Activated T-helper 2 cell treated with anti-CD3 and anti-CD28 coated beads, Interferon-gamma antibody, Interleukin-2, Interleukin-4, amounts not matched to agents 10 μg/mL and 5 μg/mL and 100 μg/mL, durations not matched to agents 14 hours and 24 hours and 36 hours (primary cell): ENCODE measurements at places on chromosomes 16 and 17.

GRCh38 chr17:69512946-69513345 is 98.4 kb downstream of the MAP2K6 start:
- no peaks in the 10 kb centered on the region for H3K27me3 ChIP-seq
- no peak overlapping the region for H3K4me3 ChIP-seq
- H3K27ac ChIP-seq, result no peak overlapping the region
- no peaks in the 10 kb centered on the region for H3K36me3 ChIP-seq
- no peak for DNase-seq
- no peaks in the 10 kb centered on the region for H3K4me1 ChIP-seq

DNA sequence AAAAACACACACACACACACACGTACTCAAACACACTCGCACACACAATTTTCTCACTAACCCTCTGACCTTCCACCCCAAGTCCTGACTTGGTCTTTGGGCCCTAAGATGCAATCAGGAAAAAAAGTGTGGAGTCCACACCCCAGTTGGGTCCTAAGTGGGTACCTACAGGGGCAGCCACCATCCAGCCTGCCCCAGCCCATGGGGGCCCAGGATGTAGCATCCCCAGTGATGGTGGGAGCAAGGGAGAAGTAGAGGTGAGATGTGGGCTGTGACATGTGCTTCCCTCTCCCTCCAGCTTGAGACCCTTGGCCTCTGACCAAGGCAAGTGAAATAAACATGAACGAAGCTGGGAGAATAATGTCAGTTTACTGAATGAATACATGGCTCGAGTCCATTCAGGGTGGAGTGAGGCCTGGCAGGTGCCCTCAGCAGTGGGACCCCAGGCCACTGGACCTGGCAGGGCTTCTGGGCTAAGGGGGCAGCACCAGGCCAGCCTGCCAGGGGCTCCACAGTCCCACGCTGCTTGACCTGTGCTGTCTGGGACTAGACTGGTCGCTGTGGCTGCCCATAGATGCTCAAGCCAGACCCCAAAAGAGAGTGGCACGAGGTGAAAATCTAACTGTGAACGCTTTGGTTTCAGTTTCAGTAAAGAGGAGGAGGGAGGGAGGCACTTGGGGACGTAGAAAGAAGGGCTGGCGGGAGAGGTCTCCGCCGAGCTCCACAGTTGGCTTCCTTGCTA is 73.7 kb downstream of the MRC2 start:
- no peak overlapping the region for H3K27ac ChIP-seq
- H3K4me3 ChIP-seq, result no peak overlapping the region
- no peak for DNase-seq
- H3K4me1 ChIP-seq, result peaks cover 3% of the 10 kb centered on the region

DNA sequence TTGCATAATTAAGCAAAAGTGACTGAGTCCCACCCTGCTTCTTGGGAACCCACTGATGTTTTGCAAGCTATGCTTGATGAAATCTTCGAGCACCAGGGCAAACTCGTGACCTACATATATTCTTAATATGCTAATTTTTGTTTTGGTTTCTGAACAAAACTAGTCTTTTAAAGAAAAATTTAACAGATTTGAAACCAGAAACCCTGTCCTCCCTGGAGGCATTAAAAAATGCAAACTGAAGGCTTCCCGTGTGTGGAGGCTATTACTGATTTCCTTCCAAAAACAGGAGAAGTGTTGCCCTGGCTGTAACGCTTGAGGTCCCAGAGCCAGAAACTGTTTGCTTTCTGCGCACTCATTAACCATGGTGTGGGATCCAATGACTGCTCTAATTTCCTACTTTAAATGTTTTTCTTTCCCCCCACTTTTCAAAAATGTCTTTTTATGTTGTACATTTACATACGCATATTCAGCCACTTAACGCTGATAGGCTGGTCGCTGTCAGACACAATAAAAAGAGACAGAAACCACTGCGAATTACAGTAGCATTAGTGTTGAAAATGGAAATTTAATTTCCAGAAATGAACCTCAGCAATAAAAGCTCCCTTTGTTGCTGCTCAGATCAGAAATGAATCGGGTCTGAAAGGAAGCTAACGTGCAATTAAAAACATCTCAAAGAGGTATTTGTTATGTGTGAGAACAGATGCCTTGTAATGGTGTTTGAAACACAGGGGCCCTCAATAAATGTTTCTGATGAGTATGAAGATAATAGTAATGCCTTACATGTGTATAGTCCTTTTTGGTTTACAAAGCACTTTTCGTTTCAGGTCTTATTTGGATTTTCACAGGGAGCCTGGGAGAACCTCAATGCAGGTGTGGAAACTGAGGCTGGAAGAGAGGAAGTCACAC is 39.9 kb upstream of the IRX6 start:
- DNase-seq, result no peak
- H3K27me3 ChIP-seq, result no peaks in the 10 kb centered on the region
- H3K4me1 ChIP-seq, result no peaks in the 10 kb centered on the region
- H3K36me3 ChIP-seq, result no peaks in the 10 kb centered on the region

DNA sequence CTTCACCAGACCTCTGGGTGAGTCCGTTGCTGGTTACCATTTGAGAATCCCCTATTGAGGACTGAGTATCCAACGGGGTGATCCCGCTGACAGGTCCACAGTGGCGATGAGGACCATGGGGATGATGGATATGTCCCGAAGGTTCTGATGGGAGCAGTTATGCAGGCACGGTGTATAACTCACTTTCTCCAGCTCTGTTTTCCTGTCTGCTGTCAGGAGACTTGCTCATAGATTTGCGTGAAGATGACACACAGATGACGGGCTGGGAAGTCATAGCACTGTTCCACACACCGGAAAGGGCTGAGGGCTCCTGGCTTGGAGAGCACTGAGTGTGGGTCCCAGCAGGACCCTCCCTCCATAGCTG is 22.2 kb upstream of the ADCY7 start:
- DNase-seq, result no peak
- no peak overlapping the region for H3K4me3 ChIP-seq
- H3K27ac ChIP-seq, result no peak overlapping the region
